Neural progenitor cell (in vitro differentiated cells): ENCODE measurements at places on chromosomes 6 and 20.

DNA sequence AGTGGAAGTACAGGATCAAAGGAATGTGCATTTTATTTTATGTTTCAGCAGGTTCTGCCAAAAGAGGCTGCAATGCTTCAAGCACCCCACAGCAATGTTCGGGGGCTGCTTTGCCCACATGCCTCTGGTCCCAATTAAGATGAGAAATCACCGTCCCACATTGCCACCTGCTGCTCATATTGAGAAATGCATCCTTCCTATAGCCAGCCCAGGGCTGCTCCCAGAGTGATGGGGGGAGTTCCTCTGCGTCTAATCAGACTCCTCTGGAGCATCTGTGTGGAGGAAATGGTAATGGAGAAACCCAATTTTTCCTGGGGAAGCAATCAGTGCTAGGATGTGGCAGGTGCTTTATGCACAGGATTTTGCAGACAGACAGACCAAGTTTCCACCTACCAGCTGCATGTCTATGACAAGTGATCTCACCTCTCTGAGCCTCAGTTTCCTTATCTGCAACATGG lies 33.7 kb downstream of the PTGIS start:
- DNase-seq = peak; percentile 81

DNA sequence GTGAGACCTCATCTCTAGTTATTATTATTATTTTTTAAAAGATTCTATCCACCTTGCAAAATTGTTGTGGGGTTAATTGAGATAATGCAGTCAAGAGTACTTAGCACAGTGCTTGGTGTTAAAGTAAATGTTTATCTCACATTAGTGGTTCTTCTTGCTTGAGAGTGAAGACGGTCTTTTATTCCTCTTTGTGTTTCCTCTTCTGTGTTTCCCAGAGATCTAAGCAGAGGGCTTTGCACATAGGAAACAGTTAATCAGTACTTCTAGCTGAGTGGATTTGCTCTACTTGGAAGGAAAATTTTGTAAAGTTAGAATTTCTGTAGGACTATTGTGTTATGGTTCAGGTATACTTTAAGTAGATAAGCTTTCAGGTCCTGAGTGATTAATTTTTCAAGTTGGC lies 3.5 kb downstream of the ARMC2 start:
- DNase-seq = no peak

GRCh38 chr6:166770216-166771116 lies 143.4 kb upstream of the RPS6KA2 start:
- DNase-seq = no peak

- DNase-seq = peak; percentile 34
Measured at GRCh38 chr6:151763303-151763702, 44.2 kb upstream of the ESR1 start.

DNA sequence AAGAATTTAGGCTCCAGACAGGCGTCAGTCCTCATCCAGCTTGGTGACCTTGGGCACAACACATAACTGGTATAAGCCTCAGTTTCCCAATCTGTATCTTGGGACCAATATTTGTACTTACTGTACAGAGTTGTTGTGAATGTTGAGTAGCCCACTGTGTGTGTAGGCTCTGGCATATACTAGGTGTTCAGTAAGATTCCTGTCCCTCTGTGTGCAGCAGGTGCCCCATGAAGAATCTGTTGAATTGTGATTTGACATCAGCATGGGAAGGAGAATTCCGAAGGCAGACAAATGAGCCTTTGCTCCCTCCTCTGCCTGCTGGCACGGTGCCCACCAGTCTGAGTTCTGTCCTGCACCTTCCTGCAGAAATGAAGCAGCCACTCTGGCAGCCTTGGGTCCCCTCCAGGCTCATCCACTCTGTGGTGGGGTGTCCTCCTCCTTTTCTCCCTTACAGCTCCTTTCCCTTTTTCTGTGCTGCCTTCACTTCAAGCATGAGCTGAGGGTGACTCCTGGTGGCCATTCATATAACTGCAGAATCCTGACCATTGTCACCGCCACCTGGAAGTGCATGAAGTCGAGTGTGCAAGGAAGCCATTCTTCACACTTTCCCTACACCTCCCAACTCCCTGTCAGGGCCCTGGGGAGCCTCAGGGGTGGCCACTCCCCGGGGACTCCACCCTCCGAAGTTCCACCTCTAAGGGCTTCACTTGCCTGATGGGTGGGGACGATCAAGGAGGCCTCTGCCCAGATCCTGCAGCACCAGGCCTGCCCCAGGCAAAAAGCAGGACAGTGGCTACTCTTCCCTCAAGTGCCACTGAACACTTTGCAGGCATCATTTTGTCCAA lies 48.2 kb downstream of the MRPL14 start:
- peak; percentile 81 for DNase-seq

- DNase-seq = no peak
Measured at GRCh38 chr6:136784271-136784664, 8.0 kb downstream of the MAP3K5 start.
